ENCODE measurements at places on chromosomes 3 and 15.

- peak; percentile 32 for DNase-seq
Measured at GRCh38 chr15:38440353-38441129, 13.4 kb upstream of the FAM98B start.

- DNase-seq, result no peak
Measured at GRCh38 chr3:122602011-122602710, 24.7 kb downstream of the PARP15 start.

DNA sequence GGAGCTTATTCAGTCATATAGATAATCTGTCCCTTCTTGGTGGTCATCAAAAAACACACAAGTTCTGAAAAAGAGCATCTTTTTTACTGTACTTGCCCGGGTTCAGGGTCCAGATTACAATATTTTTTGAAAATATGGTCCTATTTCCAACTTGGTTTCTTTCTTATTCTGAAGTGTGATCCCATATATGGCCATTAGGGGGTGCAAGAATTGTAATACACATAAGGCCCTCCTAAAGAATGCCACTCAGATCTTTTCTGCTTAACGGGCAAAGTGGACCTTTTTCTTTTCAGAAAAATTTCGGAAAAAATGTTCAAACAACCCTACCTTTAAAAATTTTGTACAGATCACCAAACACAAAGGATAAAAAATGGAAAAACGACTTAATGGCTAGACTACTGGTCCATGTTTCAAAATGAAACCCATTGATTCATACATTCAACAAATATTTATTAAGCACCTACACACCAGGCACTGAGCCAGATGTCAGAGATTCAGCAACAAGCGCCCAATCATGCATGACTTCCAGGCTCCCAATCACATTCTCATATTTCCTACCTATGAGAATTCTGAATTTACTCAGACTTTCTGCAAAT, 102.0 kb upstream of the MYRIP start:
- peak; percentile 35 for DNase-seq

GRCh38 chr3:127775398-127776109, 46.8 kb downstream of the MGLL start:
- DNase-seq, result peak; percentile 98

GRCh38 chr3:129622226-129622874, 15.9 kb upstream of the PLXND1 start:
- DNase-seq, result no peak

GRCh38 chr3:109685084-109686079, 348.0 kb upstream of the DPPA4 start:
- DNase-seq, result peak; percentile 42

DNA sequence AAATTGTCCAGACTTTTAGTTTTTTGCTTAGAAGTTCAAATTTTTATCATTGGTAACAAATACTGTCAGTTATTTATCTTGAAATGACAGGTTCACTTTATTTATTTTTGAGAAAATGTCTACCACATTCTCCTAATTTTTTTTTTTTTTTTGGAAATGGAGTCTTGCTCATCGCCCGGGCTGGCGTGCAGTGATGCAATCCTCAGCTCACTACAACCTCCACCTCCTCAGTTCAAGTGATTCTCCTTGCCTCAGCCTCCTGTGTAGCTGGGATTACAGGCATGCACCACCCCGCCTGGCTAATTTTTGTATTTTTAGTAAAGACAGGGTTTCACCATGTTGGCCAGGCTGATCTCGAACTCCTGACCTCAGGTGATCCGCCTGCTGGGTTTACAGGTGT, 16.1 kb upstream of the EBLN2 start:
- DNase-seq, result no peak

GRCh38 chr3:20288050-20288449, 102.0 kb upstream of the SGO1 start:
- no peak for DNase-seq

DNA sequence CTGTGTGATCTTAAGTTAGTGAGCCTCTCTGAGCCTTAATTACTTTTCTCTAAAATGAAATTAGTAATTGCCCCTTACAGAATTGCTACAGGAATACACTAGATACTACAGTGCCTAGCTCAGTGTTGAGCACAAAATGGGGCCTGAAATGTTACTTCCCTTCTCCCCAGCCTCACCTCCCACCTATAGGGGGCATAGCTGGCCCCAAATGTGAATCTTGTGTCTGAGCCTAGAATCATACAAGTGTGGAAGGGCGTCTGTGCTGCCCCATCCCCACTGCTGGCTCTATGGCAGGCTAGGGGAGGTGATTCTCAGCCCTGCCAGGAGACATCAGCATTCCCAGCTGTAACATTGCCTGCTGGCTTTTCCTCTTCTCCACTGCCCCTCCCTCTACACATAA, 42.7 kb downstream of the IFT122 start:
- peak; percentile 42 for DNase-seq

- DNase-seq, result no peak
Measured at GRCh38 chr15:78046796-78047341, 30.6 kb downstream of the TBC1D2B start.

DNA sequence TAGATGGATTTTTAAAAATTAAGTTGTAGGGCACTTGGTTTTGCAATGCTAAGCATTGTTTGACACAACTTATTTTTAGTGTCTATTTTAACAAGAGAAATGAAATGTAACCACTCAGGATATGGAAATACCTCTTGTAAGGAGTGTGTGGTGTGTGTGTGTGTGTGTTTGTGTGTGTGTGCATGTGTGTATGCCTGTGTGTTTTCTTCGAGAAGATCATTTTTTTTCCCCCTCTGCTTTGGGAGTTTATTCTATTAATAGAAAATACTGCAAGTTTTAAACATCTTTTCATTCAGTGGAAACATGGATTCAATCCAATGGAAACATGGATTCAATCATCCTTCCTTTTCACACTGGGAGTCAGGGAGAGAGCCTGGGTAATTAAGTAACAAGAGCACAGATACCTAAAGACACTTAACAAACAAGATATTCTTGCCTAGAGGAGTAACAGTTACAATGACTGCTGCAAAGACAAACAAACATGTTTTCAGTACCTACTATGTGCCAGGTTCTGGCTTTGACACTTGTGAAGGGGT, 567.2 kb upstream of the TBL1XR1 start:
- DNase-seq, result no peak

DNA sequence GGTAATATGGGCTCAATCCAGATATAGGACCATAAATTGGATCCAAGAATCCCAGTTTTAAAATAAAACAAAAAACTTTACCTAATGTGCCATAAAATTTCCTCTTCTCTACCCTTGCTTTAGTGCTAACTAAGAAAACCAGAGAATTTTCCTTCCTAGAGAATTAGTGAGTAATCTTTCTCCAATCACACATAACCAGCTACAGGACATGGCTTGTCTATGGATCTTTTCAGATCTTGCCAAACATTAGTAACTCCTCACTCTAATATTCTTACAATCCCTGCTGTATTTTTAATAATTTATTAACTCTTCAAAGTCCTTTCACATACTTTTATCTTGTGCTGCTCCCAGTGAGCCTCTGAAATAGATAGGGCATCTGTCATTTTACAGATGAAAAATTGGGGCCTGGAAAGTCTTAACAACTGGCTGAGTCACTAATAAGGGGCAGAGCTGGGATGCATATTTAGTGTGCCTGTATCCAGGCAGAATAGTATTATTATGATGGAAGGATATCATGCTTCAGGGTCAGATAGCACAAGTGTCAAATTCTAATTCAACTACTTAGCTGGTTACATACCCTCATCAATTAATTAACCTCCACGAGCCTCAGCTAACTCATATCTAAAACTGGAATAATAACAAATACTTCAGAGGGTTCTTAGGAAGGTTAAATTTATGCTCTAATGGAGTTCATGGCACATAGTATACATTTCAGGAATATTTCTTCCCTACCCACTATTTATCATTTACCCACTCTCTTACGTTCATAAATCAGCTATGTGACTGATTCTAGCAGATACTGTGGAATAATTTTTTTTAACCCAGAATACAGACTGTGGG, 5.6 kb downstream of the ZBED2 start:
- DNase-seq, result no peak

DNA sequence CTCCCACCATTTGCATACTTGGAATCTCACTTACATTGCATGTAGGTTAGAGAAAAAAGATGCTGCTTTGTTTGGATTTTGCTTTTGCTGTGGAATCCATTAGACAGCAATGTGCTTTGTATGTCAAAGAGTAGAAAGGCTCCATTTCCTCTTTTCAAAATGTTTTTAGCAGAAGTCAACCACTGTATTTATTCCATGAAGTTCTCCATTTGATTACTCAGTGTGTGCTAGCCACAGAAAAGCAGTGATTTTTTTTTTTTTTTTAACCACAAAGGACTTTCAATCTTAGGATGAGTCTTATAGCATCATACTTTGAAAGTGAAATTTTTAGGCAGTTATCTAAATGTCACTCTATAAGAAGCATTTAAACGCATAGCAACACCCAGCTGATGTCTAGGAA, 285.0 kb upstream of the ADAMTS9 start:
- DNase-seq, result no peak

DNA sequence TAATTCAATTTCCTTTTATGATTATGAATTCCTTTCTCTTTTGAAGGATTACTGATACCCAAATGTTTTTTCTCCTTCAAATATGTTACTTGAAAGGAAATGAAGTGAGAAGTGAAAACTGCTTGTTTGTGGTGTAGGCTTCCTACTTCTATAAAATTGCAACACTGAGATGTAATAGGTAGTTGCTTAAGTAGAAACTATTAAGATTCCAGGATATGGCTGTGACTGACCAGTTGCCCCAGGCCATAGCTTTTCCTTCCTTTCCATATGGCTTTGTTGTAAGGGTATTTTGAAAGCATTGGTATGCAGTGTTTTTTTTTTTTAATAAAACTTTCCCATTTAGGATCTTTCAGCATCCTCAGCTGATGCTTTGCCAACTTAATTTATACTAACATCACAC, 28.5 kb downstream of the DNAJC13 start:
- peak; percentile 14 for DNase-seq

DNA sequence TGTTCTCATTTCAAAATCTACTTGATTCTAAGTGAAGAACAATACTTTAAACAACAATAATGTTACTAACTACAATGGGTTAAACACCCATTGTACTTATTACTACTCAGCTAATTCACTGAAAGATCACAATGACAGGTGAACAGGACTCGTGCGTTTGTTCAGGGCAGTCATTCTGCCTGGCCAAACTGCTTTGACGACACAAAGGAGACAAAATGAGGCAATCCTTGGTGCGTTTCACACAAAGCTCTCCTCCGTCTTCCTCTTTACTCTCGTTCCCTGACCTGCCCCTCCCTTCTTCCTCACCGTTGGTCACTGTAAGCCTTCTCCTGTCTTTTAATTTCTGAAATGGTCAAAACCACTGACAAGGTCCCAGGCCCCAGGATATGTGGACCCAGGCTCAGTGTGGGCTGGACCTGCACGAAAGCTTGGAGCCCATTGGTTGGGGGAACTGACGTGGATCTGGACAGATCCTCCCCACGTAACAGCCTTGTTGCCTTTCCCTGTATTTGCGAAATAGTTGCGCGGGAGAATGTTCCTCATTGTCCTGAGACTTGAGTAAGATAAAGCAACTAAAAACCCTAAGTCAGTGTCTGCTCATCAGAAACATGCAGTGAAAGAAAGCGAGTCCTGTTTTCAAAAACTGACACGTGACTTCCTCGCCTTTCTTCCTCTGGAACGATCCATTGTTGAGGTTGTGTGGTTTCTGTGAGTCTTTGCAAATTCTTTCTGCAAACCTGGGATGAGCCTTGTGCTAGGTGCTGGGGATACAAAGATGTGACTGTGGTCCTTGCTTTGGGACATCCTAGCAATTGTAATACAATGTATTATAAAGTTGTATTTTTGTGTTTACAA, 147.1 kb upstream of the RGMA start:
- DNase-seq, result no peak

- DNase-seq, result no peak
Measured at GRCh38 chr3:45181496-45181895, 35.3 kb upstream of the CDCP1 start.

DNA sequence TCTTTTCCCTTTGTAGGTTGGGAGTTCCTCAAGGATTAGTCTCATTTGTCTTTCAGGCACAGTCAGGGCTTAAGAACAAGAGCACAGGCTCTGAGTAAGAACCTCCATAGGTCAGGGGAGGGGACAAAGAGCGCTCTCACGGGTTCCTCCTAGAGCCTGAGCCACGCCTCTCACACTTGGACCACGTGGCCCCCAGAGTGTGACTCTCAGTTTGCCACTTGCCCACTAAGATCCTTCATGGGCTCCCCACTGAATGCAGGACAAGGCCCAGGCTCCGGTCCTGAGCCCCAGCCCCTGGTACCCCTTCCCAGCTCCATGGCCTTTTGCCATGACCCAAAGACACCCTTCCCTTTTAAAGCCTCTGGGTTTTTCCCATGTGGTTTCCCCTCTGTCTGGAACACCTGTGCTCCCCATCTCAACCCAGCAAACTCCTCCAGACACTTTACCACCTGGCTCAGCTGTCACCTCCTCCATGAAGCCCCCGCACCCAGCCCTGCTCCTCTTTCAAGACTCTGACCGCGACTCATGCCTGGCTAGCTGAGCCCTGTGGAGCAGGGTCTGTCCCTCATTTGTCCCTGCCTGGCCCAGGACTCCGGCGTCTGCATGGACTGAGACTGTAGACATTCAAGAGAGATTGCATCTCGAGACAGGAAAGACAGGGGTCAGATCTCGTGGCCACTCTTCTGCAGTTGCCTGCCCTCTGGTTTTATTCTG, 32.7 kb downstream of the IQSEC1 start:
- DNase-seq, result peak; percentile 27

DNA sequence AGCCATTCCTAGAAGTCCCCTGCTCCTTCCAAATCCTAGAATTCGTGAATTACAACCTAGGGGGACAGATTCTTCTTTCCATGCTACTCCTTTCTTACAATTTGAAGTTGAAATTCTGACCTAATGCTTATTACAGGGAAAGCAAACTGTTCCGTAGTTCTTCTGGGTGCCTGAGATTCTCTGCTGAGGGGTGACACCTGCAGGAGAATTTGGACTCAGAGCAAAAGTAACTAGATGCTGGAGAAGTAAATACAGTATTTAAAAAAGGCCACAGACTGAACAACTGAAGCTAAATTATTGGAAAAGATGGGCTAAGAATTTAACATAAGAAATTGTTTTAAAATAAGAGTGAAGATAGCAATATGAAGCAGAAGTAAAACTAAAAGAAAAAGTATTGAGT, 37.9 kb downstream of the ACAD9 start:
- no peak for DNase-seq

- DNase-seq, result no peak
Measured at GRCh38 chr3:197438906-197439305, 116.9 kb downstream of the BDH1 start.

GRCh38 chr3:75188962-75189361, 475.2 kb upstream of the FRG2C start:
- no peak for DNase-seq

DNA sequence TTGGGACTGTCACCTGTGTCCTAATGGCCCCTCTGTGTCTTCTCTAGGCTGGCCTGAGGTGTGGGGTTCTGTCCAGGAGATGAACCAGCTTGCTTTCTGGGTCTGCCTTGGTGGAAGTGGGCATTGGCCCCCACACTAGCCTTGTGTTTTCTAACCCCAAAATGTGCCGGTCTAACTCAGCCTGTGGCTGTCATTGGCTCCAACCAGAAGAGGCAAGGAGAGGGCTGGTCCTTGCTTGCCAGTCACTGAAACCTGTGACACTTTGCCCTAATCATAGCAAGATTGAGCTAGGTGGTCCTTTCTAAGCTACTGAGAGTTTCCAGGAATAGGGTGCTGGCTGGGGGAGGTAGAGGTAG, 2.2 kb downstream of the C15orf39 start:
- no peak for DNase-seq

All from SJCRH30 (cell line).